Astrocyte of the spinal cord (primary cell): ENCODE measurements at places on chromosomes 7 and 10.
A peak's percentile ranks its signal among the peaks of the same experiment; 100 is the strongest.

GRCh38 chr10:19412531-19412930, 363.9 kb downstream of the MALRD1 start:
- DNase-seq: peak; percentile 29

DNA sequence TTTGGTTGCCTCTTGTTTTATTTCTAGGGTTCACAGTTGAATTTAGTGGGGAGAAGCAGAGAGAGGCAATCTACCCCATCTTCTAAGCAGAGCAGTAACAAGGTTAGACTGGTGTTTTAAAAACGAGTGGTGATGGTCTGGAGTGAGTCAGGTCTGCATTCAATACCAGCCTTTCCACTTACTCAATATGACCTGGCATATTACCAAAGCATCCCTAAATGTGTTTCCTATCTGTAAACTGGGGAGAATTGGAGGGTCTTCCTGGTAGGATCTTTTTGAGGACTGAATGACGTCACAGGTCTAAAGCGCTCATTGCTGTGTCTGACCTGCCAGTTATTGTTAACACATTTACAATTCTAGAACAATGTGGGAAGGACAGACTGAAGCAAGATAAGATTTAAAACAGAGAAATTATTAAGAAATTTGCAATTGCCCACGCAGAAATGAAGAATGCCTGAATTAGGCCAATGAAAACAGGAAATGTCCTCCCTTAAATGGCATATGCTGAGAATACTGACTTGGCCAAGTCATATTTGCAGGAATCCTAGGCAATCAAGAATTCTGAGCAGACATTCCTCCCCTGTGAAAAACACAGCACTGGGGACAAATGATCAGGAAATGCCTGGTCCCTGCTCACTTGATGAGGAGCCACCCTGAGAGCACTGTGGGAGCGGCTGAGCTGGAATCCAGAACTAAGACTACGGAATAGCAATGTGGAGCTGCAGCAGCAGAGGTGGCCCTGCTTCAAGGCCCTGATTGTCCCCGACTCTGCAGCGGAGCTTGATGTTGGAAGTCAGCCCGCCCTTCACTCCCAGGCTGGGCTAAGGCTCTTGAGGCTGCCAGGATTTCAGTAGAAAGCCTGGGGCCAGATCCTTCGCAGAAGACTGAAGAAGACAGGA, 184.5 kb upstream of the CXCL12 start:
- DNase-seq: peak; percentile 87

- no peak for DNase-seq
These were observed 254.8 kb upstream of the C7orf33 start for GRCh38 chr7:148335790-148336189.

DNA sequence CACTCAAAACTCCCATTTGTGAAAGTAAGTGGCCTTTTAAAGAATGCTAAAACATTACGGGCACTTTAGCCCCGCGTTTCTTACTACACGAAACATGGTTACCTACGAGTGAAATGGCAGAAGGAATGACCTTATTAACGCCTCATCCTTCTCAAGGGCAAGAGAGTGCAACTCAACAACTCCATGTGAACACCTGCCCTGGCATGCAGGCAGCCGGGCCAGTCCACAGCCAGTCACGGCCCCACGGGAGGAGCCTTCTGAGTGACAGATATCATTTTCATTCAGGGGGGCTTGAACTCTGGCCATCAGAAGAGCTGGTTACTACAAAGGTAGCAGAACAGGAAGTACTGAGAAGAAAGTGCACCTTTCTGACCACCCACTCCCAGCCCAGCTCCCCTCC, 236.1 kb downstream of the PTPRN2 start:
- DNase-seq: no peak

DNA sequence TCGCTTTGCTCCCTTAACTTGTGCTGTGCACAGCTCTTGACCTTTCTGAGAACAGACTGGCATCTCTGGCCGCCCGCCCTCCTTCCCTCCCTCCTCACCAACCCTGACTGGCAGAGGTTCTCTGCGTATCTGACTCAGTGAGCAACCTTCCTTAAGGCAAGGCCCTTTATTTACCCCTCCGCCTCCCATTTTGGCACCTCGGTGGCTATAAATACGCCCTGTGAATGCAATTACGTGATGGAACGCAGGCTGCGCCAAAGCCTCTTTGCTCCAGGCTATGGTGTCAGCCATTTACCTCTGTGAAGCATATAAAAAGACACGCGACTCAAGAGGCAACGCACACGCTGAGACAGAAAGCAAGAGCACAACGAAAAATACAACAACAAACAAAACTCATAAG, 764.3 kb downstream of the SUGCT start:
- no peak for DNase-seq
